ENCODE measurements at places on chromosomes 2 and 18. TPM values are rescaled to one million over a fixed set of nuclear protein-coding genes. Genes with fewer than 3 reads are reported as not detected.

PROKR1 gene
- total RNA-seq, result 0.25 TPM

BCL11A gene
- 89.5 TPM for total RNA-seq

PLB1 gene
- 1.7 TPM for total RNA-seq

TNFAIP6 gene
- 0.25 TPM for total RNA-seq

ACVR1C gene
- total RNA-seq, result 4.2 TPM

METTL8 gene
- 15.5 TPM for total RNA-seq

UGT1A5 gene
- not detected for total RNA-seq

EPC2 gene
- 70.6 TPM for total RNA-seq

PAX3 gene
- total RNA-seq, result 0.49 TPM

TLX2 gene
- not detected for total RNA-seq

FEV gene
- not detected for total RNA-seq

DES gene
- total RNA-seq, result 0.49 TPM

ANKRD44 gene
- total RNA-seq, result 74.3 TPM

RAX gene
- total RNA-seq, result not detected

ANKRD29 gene
- total RNA-seq, result 2.0 TPM

DNAH7 gene
- total RNA-seq, result 10.3 TPM

CCT7 gene
- 153 TPM for total RNA-seq

UGT1A8 gene
- total RNA-seq, result not detected

RESP18 gene
- total RNA-seq, result 1.2 TPM

NYAP2 gene
- 12.5 TPM for total RNA-seq
